Stimulated activated CD4-positive, alpha-beta T cell treated with anti-CD3 and anti-CD28 coated beads, Interleukin-15, amount 100 ng/mL, for 1 hour (primary cell): ENCODE measurements at places on chromosomes 3 and 15.

- no peak for DNase-seq
These were observed 114.3 kb downstream of the NAALADL2 start for GRCh38 chr3:174973465-174973864.

DNA sequence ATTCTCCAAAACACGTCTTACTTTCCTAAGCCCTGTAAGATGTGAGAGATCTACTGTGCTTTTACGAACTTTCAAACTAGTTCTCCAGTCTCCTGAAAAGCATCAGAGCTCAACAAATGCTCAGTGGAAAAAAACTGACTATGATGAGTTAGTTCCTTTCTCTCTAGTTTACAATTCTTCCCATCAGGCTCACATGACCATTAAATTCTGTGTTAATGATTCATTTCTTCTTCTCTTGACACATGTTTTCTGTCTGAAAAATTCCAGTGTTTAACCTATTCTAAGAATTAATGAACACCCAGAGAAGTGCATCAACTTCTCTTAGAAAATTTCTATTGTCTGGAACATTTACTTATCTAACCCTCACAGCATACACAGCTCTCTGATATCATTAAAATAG lies 844.3 kb downstream of the SI start:
- no peak for DNase-seq

DNA sequence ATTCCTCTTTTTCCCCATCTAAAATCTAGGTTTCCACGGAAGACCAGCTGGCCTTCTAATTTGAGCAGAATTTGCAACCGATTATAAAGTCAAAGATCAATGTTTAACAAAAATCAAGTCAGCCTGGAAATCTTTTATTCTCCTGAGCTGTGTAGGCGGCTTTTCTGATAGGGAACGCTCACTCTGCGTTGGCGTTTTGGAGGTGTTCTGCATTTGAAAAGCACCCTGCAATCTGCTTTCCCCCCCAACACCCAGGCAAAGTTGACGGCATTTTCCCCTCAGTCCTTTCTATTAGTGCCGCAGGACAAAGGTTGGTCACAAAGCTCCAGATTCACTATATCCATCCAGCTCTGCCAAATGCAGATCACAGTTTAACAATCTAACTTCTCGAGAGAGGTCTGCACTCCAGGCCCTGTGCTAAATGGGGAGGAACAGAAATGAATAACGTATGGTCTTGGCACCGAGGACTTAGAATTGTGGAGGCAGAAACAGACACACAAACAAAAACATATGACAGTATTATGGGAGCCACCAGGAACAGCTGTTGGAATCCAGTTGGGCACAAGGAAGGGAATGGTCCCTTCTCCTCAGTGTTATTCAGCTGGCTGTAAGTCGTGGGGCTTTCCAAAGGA lies 50.4 kb upstream of the LARS2 start:
- no peak for DNase-seq

DNA sequence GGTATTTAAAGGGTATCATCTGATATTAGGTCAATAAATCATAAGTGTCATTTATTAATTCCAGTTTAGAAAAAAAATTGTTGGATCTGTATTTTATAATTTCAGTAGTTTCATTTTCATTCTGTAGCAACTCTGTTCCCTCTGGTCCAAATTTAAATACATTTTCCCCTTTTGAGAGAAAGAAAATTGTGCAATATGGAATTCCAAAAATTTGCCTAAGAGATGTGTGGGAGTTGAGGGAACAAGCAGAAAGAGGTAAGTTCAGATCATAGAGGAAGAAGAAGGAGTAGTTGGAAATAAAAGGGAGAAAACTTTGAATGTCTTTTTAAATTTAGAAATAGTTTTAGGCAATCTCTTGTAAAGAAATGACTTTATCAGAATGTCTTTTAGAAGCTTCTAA lies 48.9 kb upstream of the MME start:
- DNase-seq = no peak

- no peak for DNase-seq
These were observed 41.0 kb upstream of the COPB2 start for GRCh38 chr3:139430493-139430892.

- no peak for DNase-seq
These were observed 256.2 kb upstream of the MDFIC2 start for GRCh38 chr3:70568626-70569025.

DNA sequence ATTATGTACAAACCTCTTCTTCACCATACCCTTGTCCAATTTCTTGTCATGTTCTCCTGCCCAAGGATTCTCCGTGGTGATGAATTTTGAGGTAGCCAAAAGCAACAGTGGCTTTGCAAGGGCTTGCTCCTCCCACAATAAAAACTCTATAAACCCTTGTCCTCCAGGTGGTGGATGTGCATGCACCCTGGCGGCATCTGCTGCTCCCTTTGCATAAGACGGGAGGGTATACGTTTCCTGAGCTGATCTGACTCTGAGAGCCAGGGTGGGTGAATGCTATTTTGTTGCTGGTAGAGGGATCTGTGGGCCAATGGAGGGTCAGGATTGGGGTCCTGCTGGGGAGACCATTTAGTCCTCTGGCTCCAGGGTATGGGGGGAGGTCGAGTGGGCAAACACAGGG lies 5.4 kb downstream of the DNAH1 start:
- no peak for DNase-seq

DNA sequence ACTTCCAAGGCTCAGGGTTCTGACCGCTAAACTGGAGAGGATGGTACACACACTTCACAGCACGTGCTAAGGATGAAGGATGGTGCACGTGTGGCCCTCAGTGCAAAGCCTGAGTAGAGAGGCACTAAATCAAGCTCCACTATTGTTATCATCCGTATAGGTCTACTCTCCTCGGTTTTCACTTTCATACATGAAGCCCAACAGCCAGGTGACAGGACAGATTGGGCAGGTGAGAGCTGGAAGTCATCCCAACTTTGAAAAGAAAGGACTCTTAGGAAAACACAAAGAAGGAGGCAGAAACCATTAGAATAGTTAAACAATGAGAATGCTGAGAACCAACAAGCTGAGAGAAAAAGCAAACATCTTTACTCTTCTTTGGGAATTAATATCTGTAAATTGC lies 21.1 kb downstream of the MAGI1 start:
- DNase-seq = no peak

DNA sequence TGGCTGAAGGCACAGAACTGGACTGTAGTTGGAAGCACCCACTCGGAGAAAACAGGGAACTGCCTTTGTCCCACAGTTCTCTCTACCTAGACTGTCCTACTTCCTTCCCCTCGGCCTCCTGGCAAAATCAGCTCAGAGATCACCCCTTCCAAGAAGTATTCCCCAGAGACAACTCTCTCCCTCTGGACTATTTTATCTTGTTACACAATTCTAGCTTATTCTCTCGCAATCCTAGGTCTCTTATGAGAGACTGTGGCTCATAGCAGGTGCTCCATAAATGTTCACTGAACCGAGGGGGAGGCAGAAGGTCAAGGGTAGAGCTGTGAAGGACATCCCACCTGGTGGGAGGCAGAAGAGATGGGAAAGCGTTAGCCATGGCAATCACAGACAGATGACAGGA lies 10.6 kb downstream of the HEG1 start:
- DNase-seq = no peak

DNA sequence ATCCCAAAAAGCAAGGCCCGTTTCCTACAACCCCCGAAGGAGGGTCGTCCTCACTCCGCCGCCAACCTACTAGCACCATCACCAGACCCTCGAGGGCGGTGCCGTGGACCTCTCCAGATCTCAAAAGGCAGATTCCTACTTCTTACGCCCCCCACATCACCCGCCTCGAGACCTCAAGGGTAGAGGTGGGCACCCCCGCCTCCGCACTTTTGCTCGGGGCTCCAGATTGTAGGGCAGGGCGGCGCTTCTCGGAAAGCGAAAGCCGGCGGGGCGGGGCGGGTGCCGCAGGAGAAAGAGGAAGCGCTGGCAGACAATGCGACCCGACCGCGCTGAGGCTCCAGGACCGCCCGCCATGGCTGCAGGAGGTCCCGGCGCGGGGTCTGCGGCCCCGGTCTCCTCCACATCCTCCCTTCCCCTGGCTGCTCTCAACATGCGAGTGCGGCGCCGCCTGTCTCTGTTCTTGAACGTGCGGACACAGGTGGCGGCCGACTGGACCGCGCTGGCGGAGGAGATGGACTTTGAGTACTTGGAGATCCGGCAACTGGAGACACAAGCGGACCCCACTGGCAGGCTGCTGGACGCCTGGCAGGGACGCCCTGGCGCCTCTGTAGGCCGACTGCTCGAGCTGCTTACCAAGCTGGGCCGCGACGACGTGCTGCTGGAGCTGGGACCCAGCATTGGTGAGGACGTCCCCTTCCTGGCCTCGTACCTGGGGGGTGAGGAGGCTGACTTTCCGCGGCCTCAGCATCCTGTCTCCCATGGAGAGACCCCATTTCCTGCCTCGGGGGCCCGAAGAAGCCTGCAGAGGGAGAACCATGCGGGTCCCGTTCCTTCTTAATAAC lies at the start of gene MYD88:
Gene MYD88, plus strand, starts transcription at position 313 of the 842 bp plus-strand sequence. Its CDS starts 40 bp downstream, at position 353.
- peak; percentile 64 for DNase-seq

DNA sequence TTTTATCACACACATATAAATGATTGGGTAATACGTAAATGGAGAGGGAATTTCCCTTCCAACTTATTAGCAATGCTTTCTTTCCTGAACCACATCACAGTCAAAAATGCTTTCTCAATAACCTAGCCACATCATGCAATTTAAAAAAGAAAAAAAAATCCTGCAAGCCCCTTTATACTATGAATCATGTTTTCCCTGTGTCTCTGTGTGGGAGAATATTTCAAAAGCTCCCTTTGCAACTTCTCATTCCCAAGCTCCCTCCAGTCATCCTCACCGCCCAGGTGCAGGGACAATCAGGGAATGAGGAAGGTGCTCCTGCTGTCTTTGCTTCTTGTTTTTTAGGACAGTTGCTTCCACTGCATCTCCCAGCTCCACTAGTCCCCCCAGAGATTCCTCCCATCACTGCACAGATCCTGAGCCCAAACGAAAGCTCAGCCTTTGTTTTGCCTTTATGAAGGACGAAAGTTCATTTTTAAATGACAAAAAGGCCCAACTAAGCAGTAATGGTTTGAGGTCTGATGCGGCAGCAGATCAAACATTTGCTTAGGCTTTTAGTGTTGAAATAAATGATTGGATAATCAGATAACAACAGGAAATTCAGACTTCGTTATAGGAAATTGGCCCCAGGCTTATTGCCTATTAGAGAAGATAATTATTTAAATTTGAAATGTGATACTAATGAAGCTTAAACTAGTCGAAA lies 47.8 kb upstream of the ADGRG7 start:
- DNase-seq = no peak

DNA sequence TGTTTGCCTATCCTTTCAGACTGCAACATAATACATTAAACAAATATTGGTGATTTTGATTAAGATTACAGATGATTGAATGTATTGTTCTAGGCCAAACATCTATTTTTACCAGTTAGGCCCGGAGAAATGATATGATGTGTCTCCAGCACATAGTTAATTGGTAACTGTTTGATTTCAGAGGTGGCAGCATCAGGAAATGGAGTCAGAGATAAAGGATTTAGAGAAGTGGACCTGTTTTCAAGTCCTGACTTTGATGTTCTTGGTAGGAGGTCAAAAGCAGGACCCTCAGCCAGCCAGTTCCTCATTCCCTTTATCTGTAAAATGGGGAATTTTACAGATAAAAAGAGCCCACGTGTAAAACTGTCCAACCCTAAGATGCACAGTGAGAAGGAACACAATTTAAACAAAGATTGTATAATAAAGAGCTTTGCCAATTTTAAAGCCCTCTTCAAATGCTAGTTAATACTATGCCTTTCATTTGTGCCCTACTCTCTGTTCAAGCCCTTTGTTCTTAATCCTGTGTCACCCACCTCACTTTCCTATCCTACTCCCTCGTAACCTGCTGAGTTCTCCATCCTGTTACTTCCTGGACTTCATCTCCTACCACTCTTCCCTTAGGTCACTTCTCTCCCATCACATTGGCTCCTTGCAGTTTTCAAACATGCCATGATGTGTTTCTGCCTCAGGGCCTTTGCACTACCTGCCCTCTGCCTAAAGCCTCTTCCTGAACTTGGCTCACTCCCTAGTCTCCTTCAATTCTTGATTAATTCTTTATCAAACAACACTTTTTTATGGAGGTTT lies 2.5 kb downstream of the TMEM212 start:
- no peak for DNase-seq

DNA sequence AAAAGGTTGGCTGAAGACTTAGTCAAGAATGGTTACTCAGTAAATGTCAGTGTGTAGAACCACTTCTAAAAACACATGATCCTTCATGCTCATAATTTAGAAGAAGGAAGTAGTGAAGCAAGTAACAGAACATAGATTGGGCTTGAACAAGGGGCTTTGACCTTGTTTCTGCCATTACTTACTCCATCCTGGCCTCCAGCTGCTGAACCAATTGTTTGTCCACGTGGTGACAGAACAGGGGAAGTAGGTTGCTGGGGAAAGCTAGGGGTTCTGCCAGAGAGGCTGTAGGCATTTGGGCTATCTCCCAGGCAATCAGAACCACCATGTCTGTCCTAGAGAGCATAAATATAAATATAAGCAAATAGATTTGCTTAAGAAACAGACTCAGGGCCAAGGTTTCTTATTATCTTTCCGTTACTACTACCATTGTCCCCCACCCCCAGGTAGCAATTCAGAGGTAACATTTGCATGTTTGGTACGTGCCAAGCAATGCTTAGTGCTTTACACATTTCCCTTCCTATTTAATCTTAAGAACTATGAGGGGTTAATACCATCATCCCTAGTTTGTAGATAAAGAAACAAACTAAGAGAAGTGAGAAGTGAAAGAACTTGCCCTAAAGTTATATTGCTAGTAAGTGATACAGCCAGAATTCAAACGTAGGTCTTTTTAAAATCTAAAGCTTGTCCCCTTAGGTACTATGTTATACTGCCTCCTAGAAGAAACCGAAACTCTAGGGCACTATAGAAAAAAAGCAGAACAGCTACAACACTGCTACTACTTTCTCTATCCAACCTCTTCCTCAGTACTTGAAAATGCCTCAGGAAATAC lies 3.0 kb upstream of the SPG11 start:
- no peak for DNase-seq

DNA sequence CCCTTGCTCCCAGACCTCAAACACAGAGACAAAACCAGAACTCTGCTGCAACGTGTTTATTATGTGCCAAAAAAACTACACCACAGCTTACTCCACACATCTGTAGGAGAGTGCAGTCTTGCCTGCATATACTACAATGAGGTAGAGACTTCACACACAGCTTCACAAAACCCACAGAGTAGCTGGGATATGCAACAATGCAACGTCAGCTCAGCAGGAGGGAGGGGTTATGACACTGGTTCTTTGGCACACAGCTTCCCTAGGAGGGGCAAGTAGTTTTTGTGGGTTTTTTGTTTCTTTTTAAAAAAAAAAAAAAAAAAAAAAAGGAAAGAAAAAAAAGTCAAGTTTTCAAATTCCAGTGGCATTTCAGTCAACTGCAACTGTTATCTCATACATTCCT lies 2.9 kb upstream of the RPS17 start:
- no peak for DNase-seq

- no peak for DNase-seq
These were observed 165.4 kb downstream of the TJP1 start for GRCh38 chr15:29656636-29657475.

- DNase-seq = no peak
These were observed 148.1 kb upstream of the PEX5L start for GRCh38 chr3:180184816-180185215.

DNA sequence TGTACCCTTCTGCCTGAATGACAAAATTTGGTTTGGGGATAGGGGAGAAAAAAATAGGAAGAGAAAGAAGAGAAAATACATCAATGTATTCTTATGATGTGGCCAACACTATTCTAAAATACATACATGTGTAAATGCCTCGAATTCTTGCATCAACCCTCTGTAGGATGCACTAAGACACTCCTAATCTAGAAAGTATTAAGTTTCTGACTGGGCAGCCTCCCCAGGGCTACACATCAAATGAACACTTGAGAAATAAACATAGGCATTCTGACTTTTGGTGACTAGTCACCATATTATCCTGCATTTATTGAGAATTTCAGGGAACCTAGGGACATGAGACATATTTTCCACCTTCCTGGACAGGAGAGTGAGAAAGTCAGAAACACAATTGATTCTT lies 109.2 kb downstream of the CPNE4 start:
- DNase-seq = no peak
